ENCODE measurements at places on chromosomes 16 and 17.
A peak's percentile ranks its signal among the peaks of the same experiment; 100 is the strongest.

GRCh38 chr16:66278604-66279262, 87.8 kb upstream of the CDH5 start:
- DNase-seq: no peak

GRCh38 chr16:67100569-67101310, 9.0 kb upstream of the PHAF1 start:
- peak; percentile 68 for DNase-seq

DNA sequence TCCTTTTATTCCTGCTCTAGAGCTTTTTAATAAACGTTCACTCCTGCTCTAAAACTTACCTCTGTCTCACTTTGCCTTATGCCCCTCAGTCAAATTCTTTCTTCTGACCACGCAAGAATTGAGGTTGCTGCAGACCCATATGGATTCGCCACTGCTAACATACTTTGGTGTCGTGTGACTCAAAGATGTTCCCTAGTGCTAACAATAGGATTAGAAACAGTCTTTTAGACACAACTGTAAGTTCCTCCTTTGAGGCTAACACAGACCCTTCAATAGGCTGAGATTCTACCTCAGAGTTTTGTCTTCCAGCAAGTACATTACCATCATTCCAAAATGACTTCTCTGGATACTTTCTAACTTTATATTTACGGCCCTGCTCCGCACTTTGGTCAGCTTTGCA, 149.5 kb upstream of the COX10 start:
- DNase-seq: no peak

GRCh38 chr17:67456103-67456502, 79.0 kb downstream of the PITPNC1 start:
- no peak for DNase-seq

- no peak for DNase-seq
Observed at GRCh38 chr17:3030096-3030495, 33.3 kb downstream of the OR1D5 start.

- no peak for DNase-seq
Observed at GRCh38 chr16:2297506-2297860, 29.6 kb upstream of the RNPS1 start.

DNA sequence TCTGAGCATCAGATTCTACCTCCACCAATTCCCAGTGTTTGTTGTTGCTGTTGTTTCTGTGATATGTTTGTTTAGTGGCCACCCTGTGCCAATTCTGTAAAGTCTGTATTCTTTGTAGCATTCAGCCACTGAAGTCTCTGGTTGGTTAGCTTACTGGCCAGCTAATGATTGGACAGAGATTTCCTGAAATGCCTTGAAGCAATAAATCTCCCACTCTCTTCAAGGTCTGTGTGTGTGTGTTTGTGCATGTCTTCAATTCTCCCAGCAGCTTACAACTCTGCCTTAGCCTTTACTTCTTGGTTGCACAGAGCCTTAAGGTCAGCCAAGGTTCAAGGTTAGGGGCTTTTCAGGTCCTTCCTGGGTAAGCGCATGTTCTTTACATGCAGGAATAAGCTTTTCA, 38.2 kb downstream of the PRPSAP2 start:
- no peak for DNase-seq

GRCh38 chr17:51365090-51365489, 104.7 kb downstream of the UTP18 start:
- DNase-seq: peak; percentile 44
